ENCODE measurements at places on chromosomes 16 and 17.
A peak's percentile ranks its signal among the peaks of the same experiment; 100 is the strongest.

DNA sequence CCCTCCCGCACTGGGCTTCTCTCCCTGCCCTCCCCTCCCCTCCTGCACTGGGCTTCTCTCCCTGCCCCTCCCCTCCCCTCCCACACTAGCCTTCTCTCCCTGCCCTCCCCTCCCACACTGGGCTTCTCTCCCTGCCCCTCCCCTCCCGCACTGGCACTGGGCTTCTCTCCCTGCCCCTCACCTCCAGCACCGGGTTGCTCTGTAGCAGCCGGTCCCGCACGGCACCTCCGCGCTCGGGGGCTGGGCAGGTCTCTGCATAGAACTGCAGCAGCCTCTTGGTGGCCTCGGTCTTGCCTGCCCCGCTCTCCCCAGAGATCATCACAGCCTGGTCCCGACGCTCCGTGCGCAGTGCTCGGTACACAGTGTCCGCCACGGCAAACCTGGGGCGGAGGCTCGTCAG is 9.8 kb downstream of the MYO1C start:
- no peak for DNase-seq

DNA sequence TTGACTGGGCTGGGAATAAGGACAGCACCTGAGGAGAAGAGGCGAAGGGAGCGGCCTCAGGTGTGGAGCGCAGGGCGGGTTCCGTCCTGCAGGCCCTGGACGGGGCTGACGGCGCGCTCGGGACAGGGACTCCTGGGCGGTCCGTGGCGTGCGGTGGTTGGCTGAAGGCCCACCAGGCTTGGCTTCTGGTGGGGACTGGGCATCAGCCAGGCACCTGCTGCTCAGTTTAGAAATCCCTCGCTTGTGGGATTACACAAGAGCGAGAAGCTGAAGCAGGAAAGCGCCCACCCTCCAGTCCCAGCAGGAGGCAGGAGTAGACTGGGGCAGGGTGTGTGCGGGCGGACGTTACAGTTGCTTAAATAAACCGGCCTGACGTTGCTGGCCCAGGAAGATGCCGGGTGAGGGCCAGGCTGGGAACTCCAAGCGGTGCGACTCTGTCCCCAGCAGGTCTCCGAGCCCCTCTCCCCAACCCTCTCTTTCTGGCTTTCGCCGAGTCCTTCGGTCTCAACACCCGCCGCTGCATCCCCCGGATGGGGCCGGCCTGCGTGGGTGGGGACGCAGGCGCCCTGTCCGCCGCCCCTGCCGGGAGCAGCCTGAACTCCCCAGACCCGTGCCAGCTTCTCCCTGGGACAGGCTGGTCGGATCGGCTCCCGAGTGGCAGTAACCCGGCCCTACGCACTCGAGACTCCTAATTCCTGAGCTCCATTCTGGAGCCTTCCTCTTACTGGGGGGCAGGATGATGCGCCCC is 639 bp downstream of the MIF4GD start:
- DNase-seq = peak; percentile 82

DNA sequence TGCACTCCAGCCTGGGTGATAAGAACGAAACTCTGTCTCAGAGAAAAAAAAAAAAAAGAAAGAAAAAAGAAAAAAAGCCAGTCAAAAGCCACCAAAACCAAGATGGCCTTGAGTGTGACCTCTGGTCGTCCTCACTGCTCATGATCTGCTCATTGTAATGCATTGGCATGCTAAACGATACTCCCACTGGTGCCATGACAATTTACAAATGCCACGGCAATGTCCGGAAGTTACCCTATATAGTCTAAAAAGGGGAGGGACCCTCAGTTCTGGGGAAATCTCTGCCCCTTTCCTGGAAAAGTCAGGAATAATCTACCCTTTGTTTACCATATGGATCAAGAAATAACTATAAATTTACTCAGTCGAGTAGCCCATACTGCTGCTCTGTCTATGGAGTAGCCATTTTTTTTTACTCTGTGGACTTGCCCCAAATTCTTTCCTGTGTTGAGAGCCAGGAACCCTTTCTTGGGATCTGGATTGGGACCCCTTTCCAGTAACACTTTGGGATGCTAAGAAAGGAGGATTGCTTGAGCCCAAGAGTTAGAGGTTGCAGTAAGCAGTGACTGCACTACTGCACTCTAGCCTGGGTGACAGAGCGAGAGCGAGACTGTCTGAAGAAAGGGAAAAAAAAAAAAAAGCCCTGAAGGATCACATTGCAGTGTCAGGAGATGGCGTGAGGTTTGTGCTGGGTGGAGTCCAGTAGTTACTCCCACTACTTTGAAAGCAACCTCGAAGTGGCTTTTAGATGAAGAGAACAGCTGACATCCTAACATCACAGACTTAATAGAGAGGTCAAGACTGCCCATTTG is 3.7 kb upstream of the TMEM231 start:
- DNase-seq = no peak

DNA sequence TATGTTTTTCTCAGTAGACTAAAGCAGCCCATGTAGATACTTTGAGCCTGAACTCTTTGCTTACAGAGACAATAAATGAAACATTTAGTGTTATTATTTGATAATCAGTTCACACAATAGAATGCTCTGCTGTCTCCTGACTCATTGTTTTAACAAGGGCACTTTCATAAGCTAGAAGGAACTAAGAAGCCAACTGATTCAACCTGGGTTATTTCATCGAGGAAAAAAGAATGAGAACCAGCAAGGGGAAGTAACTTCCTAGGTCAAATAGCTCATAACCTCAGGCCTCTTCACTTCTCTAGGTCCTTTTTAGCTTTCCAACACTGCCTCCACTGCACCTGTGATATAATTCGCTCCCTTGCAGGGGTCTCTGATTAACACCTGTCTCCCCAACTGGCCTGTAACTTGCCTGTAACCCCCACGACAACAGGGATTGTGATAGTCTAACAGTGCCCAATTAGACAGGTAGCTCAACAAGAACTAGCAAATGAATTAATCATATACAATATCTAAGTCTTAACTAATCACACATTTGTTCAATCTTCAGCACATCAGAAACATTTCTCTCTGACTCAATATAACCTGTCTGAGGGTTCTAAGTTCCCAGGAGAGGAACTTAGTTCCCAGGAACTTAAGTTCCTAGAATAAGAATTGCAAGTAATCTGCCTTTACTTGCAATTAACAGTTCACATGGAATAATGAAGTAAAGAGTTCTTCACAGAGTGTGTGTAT is 34.8 kb downstream of the RFFL start:
- no peak for DNase-seq

GRCh38 chr16:67841816-67842508 is at the start of gene THAP11:
TSS of gene THAP11 (plus strand) at chr16:67842320. CDS start at chr16:67842555, 235 bp downstream.
- peak; percentile 98 for DNase-seq

DNA sequence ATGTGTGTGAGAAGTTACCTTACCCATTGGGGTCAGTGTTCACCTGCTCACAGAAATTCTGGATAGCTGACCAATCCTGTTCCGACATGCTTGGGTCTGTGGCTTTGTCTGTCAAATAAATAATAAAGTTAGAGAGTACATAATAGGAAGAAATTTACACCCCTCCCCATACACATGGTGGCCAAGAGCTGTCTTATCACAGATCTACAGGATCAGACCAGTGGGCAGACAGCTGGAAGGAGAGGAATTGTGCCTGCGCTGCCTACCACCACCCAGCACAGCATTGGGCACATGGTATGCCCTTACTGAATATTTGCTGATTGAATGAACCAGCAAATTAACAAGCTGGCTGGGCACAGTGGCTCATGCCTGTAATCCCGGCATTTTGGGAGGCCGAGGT is 14.6 kb downstream of the GGA2 start:
- DNase-seq = no peak

GRCh38 chr17:42276609-42277341 is 584 bp upstream of the STAT5B start:
- peak; percentile 55 for DNase-seq

DNA sequence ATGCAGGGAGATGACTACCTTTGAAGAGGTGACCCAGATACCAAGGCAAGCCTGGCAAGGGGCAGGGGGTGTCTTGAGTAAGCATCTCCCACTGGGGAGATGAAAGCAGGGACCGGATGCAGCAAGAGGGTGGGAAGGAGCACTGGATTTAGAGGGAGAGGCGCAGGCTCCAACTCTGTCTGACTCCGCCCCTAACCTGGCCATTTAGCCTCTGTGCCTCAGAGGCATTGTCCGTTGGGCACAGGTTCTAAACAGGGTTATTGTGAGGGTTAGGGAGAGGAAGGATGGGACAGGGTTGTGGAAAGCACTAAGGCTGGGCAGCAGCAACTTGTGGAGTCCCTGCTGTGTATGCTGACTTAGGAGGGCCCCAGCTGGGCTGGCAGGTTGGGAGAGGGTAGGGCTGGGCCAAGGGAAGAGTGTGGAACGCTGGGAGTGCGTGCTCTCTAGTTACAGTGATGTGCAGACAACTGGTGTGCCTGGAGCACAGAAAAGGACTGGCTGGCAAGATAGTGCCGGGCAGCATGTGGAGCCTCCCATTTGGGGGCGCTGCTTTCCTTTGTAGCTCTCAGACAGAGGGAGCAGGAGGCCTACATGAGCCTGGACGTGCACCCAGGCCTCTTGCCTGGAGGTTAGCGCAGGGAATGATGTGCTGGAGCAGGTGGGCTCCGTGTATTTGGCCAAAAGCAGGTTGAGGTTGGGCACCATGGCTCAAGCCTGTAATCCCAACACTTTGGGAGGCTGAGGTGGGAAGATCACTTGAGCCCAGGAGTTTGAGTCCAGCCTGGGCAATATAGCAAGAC is 26.2 kb downstream of the TBX2 start:
- no peak for DNase-seq

- DNase-seq = no peak
Observed at GRCh38 chr17:21001111-21001812, 41.5 kb downstream of the USP22 start.

- DNase-seq = peak; percentile 73
Observed at GRCh38 chr16:74999609-75000480, 1.0 kb downstream of the ZNRF1 start.

DNA sequence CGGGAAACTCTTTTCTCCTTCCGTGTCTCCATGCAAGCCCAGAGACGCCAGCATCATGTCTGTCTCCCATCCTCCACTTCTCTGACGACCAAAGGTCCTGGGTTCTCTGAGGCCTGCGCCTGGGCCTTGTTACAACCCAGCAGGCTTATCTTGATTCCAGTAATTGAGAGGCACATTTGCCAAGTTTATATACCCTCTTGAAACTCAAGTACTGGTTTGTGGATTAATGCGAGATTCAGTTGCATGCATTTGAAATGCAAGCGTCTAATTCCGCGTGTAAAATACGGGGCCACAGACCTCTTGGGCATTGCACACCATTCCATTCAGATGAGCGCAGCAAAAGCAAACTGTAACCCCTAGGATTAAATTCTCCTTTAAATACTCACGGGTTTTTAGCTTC is 28.7 kb upstream of the CRISPLD2 start:
- no peak for DNase-seq

DNA sequence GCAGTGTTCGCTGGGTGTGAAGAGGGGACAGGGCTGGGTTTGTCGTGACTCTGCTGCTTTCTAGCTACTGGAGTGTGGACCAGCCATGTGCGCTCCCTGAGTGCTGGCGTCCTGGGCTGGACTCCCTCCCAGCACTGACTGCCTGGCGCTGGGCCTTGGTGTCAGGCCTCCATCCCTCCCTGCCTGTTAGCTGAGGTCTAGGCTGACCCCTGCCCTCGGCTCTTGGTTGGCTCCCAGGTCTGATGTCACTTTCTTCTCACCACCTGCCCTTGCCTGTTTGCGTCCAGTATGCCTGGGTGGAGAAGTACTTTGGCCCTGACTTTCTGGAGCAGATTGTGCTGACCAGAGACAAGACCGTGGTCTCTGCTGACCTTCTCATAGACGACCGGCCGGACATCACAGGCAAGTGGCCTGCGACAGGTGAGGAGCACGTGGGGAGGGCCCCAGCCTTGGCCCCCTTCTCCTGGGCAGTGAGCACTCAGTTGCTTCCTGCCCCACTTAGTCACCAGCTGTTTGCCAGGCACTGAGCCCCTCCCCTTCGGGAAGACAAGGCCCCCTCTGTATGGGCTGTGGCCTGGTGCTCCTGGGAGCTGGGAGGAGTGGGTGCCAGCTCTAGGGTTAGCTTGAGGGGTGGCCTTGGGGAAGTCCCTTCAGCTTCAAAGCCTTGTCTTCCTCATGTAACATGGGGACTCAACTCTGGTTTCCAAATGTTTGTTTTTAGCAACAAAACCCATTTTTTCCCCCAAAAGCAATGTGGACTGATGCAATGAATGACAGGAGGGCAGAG is 41.5 kb downstream of the NT5M start:
- DNase-seq = no peak

- no peak for DNase-seq
Observed at GRCh38 chr17:66943484-66943883, 21.0 kb upstream of the CACNG4 start.
